CD4-positive, alpha-beta T cell (primary cell): ENCODE measurements at places on chromosomes 1 and 21. TPM values are rescaled to one million over a fixed set of nuclear protein-coding genes. Genes with fewer than 3 reads are reported as not detected.

ENAH gene
- total RNA-seq = not detected

ST6GALNAC5 gene
- total RNA-seq = not detected

C1orf174 gene
- 16.8 TPM for total RNA-seq

UBIAD1 gene
- 19.2 TPM for total RNA-seq

OR2AK2 gene
- total RNA-seq = 0.22 TPM

PIGM gene
- 2.1 TPM for total RNA-seq

DNA sequence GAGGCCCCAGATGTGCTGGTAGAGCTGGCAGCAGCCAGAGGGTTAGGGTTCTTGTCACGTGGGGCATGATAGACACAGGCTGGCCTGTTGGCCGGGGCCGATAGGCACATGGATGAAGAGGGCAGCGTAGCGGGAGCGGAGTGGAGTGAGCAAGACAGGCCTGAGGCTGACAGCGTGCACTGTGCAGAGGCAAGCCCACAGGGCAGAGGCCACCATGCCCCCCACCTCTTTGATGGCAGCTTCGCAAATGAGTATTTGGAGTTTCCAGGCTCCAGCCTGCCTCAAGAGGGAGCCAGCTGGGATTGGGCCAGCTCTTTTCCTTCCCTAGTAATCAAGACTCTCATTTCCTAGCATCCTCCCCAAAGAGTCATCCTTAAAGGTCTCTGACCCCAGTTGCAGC, 43.5 kb downstream of the TMCC2 start:
- DNase-seq = no peak

GRCh38 chr1:43580039-43580438, 49.4 kb downstream of the PTPRF start:
- DNase-seq = no peak

DNA sequence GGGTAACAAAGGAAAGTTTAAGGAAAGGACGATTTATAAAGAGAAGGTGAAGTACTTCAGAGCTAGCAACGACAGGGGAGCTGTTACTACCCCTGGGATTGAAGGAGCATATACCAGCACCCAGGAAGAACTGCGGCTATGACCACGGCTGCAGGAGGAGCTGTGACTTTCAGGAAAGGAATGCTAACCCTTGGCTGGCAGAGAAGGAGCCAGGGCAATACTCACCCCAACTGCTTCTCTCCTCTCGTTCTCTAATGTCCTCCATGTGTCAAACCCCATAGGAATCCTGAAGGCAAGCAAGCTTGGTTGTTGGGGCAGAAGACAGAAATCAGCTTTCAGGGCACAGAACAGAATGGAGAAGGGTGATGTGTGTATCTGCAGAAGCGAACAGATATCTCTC, 120.5 kb downstream of the TMEM53 start:
- no peak for DNase-seq

GRCh38 chr1:43861337-43861736, 72.3 kb upstream of the ARTN start:
- no peak for DNase-seq

GRCh38 chr1:211697356-211697755, 21.9 kb upstream of the NEK2 start:
- no peak for DNase-seq

DNA sequence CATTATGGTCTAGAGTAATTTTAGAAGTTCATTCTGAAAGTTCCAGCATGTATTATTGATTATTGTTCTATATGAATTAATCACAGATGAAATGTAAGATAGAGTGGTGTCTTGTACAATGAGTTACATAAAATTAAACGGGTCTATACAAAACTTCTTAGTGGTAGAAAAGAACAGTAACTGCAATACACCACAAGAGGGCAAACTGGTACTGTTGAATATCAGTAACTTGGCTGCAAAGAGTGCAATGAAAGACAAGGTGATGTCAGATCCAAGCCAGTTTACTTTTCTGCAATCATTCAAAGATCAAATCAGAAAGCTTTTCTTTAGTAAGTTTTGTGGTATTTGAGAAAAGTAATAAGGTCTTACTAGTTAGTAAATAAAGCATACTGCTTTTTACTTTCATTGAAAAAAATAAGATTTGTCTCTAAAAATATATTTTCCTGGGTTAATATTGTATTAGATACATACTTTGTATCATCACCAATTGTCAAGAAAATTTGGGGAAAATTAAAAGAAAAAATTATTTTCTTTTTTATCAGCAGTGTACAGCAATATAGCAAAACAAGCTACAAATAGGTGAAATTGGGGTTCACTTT, 66.4 kb upstream of the BTG3 start:
- DNase-seq = no peak

- peak; percentile 38 for DNase-seq
Observed at GRCh38 chr1:23657659-23658275, 33.8 kb upstream of the RPL11 start.

DNA sequence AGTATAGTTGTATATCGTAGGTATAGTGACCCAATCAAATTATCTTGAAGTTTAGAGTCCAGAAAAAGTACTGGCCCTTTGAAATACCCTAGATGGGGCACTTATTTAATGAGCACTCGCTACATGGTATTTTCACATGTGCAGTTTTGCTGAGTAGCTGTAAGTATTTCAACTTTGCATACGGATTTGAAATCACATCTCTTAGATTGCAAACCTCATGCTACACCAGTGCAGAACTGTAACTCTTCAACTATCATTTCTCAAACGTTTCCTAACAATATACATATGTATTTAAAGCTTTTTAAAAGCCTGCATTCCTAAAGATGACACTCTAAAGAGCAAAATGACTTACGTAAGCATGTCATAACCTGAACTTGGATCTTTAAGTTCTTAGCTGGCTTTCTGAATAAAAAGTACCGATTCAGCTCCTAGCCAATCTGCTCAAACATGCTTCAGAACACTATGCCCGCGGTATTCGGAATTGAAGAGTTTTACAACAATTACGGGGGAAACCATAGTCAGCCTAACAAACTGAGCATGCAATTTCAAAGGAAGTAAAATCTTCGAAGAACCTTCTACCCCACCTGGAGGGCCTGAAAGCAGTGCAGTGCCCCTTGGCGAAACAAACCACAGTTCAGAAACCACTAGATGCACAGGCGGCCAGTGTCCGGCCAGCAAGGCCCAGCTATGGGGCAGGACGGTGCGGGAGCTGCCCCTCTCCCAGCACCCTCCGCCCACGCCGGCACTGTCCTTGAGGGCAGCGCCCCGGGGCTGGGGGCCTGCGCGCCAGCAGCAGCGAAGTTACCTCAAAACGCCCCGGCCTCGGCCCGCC, 863 bp downstream of the FH start:
- DNase-seq = no peak

DNA sequence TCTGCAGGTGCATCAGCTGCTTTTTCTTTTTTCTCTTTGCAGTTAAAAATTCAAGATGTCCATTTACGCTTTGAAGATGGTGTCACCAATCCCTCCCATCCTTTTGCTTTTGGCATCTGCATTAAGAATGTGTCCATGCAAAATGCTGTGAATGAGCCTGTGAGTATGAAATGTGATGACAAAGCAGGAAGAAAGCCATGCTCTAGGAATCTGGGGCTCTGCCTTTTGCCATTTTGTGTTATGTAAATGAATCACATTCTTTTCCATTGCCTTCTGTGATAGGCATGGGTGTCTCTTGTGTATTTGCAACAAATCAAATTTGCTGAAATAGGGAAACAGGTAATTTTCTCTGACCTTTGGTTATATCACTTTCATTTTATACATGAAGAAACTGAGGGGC, 19.4 kb downstream of the VPS13D start:
- DNase-seq = no peak

DNA sequence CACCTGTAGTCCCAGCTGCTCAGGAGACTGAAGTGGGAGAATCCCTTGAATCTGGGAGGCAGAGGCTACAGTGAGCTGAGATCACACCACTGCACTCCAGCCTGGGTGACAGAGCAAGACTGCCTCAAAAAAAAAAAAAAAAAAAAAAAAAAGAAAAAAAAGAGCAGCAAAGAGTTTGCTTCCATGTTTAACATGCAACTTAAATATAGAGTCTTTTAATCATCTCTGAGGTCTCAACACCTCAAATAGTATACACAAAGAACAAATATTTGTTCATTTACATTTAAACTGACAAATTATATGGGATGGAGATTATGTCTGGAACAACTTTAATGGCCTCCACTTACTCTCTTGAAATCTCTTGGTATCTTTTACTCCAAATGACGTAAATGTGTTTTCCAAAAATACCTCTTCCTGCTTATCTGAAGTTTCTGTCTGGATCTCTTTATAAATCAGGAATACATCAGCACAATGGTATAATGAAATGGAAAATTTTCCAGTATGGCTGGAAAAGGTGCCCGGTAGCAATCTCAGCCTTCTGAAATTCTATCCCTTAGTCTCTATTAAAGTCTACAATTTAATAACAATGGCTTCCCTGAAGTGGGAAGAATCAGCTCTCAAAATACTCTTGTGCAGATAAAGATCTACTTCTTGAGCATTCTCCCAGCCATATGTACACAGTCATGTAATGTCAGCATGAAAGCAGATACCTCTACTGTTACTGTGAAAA, 258.5 kb downstream of the OMA1 start:
- no peak for DNase-seq
